ENCODE measurements at places on chromosomes 4 and X. TPM values are rescaled to one million over a fixed set of nuclear protein-coding genes. Genes with fewer than 3 reads are reported as not detected.

DNA sequence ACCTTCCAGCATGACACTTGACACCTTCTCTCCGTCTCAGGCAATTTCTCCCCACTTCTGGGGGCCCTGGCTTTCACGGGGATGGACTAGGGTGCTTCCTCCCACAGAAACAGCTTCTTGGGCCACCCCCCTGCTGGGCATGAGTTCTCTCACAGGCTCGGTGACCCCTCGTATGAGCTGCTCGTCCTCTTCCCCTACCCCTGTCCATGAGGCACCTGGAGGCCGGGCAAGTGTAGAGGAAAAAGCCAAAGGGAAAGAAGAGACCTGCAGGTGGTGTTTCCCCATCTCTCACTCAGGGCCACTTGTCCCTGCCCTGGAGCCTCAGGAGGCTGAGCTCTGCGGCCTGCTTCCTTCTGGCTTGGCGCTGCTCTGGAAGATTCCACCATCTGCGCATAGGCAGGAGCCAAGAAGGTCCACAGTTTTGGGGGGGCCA lies 1.9 kb upstream of the RGS12 start:
- no peak overlapping the region for H3K27ac ChIP-seq
- peaks cover 12% of the 10 kb centered on the region for H3K27me3 ChIP-seq
- DNase-seq: peak; percentile 56
- no peaks in the 10 kb centered on the region for H3K36me3 ChIP-seq
- no peak overlapping the region for H3K4me3 ChIP-seq
- peaks cover 11% of the 10 kb centered on the region for H3K4me1 ChIP-seq

- H3K27ac ChIP-seq: no peak overlapping the region
- no peak overlapping the region for H3K4me3 ChIP-seq
- H3K27me3 ChIP-seq: no peaks in the 10 kb centered on the region
- no peaks in the 10 kb centered on the region for H3K4me1 ChIP-seq
Observed at GRCh38 chrX:23066588-23067281, 67.0 kb downstream of the DDX53 start.

DNA sequence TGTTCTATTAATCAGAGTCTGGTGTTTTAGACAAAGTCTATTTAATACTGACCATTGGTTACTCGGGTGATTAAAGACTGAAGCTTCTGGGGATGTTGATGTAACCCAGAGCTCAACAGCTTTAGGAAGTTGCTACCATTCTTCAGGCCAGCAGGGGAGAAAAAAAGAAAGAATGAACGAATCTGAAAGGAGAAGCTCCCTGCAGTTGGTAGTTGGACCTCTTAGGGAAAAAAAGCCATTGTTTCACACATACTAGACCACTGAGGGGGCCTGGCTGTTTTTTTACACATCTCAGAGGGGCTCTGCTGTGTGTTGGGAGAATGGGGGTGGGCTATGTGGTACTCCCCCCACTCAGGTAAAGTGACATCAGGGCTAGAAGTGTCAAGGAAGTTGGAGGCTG lies 378.9 kb downstream of the KCNIP4 start:
- no peaks in the 10 kb centered on the region for H3K4me1 ChIP-seq
- H3K36me3 ChIP-seq: no peaks in the 10 kb centered on the region
- no peaks in the 10 kb centered on the region for H3K27me3 ChIP-seq
- no peak for DNase-seq
- H3K4me3 ChIP-seq: no peak overlapping the region
- no peak overlapping the region for H3K27ac ChIP-seq

- no peak overlapping the region for H3K4me3 ChIP-seq
- H3K27ac ChIP-seq: peak overlapping the region; percentile 47
- peaks cover 51% of the 10 kb centered on the region for H3K4me1 ChIP-seq
- peaks cover 13% of the 10 kb centered on the region for H3K36me3 ChIP-seq
- no peak for DNase-seq
- H3K27me3 ChIP-seq: no peaks in the 10 kb centered on the region
Observed at GRCh38 chr4:2849267-2850152, 5.9 kb downstream of the ADD1 start.

DNA sequence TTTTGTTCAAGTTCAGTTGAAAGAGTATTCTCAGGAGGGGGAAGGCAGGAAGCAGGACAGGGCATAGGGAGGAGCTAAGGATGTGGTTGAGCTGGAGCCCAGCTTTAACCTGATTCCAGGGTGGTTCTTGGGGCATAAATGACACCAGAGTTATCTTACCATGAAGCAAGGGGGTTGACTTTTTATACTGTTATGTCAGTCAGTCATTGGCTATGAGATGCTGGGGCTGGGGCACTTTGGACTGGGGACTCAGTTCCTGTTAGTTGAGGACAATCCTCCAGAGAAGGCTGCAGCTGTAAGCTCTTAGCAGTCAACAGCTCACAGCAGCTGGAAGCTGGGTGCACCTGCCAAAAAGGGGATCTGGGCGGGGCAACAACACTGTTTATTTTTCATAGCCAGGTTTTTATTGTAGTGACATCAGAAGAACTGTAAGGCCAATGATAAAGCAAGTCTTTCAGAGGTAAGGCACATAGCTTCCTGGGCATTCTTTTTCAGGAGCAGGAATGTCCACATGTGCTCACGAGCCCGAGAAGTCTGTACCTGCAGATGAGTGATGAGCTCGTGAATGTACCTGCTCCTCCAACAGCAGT lies 78.5 kb downstream of the MID1IP1 start:
- no peak for DNase-seq
- H3K27me3 ChIP-seq: no peaks in the 10 kb centered on the region
- H3K27ac ChIP-seq: no peak overlapping the region
- no peak overlapping the region for H3K4me3 ChIP-seq

Gene ZNF711
- 1.2 TPM for total RNA-seq

Gene NSUN7
- 5.0 TPM for total RNA-seq

Gene IQCM
- not detected for total RNA-seq

Gene WDR17
- 3.4 TPM for total RNA-seq

Gene POU4F2
- total RNA-seq: not detected
